ENCODE measurements at places on chromosomes 11 and 22. TPM values are rescaled to one million over a fixed set of nuclear protein-coding genes. Genes with fewer than 3 reads are reported as not detected.

The PTGDR2 gene
- total RNA-seq = 0.13 TPM

The GPR83 gene
- total RNA-seq = not detected

The PYGM gene
- 11.4 TPM for total RNA-seq

The PANX2 gene
- 1.9 TPM for total RNA-seq

The MYBPC3 gene
- total RNA-seq = 0.18 TPM

DNA sequence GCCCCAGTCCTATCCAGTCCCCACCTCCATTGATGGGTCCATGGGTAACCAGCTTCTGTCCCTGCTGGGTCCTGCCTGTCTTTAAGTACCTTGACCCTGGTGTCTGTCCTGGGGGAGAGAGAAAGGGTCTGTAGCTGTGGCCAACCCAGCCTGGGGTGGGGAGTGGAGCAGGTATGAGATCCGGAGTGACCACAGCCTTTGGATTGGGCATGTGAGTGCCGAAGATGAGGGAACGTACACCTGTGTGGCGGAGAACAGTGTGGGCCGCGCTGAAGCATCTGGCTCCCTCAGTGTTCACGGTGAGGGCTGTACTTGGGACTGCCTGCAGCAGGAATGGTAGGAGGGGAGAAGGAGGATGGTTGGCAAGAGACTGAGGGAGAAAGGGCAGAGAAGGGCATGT, 5.2 kb downstream of the ROBO3 start:
- DNase-seq = no peak

- no peak for DNase-seq
These were observed 218.6 kb downstream of the NAV2 start for GRCh38 chr11:19931141-19931770.

DNA sequence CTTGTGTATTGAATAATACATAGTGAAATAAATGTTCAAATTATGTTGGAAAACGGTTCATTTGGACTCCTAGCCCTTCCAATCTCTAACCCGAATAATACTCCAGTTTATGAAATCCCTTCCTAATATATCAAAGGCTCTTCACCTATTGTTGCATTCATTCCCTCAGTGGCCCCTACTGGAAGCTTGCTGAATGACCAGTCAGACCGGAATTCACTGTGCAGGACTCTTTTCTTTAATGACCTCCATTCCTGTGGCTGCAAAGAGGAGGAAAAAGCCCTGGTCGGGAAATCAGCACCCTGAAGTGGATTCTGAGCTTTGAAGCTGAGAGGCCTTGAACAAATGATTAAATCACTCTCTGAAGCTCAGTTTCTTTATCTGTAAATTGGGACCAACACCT, 19.1 kb upstream of the RCN1 start:
- peak; percentile 54 for DNase-seq

GRCh38 chr22:26828311-26828710, 170.9 kb downstream of the MIAT start:
- no peak for DNase-seq

DNA sequence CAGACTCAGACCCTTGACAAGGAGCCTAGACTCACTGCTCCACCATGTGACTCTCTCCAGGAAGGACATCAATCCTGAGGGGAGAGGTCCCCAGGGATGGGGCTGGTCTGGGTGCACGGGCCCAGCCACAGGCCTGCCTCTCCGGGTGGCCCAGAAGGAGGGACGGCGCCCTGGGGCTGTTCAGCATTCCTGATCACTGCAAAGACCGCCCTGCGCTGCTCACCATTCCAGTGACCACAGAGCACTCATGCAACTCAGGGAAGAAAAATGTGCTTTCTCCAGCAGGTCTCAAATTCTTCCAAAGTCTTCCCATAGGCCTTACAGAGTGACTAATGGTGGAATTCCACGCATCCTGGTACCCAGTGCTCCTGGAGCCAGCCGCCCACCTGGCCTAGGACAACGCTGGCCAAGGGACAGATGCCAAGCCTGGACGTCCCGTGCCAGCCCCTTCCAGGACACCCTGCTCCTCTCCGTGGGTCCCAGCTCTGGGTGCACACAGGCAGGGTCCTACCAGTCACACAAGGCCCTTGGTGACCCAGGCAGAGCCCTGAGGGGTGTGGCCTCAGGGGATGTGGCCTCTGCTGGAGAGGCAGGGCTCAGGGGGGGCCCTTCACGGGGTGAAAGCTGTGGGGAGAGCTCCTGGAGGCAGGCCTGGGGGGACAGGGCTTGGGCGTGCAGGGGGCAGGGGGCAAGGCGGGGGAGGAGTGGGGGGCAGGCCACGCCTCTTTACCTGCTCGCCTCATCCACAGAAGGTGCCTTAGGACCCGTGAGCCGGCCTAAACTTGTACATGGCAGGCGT, 178.8 kb downstream of the IGLL1 start:
- no peak for DNase-seq

GRCh38 chr11:27408246-27408800, 45.3 kb upstream of the CCDC34 start:
- no peak for DNase-seq

DNA sequence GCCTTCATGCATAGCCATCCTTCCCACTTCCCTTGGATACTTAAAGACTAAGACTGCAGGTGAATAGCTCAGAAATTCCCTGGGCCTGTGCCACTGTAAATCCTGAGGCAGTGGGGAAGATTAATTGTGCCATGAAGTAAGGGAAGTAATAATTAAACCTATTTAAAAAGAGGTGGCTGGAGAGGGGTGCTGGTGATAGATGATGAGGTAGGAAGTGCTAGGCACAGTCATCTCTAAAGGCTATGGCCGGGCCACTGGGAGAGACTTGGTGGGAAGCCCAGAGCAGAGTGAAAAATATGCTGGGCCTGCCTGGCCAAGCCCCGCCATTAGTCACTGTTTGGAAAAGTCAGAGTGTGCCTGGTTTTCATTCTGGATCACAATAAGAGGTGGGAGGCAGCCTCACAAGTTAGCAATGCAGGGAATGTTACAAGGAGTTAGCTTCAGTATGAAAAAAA, 197.2 kb upstream of the PITPNB start:
- peak; percentile 47 for DNase-seq

GRCh38 chr11:96178887-96179279, 164.1 kb downstream of the MAML2 start:
- no peak for DNase-seq

GRCh38 chr22:25494774-25495173, 69.7 kb upstream of the GRK3 start:
- no peak for DNase-seq

GRCh38 chr11:36333468-36333867, 37.4 kb downstream of the PRR5L start:
- DNase-seq = no peak

GRCh38 chr11:114479331-114479730, 40.1 kb downstream of the REXO2 start:
- no peak for DNase-seq

- DNase-seq = peak; percentile 71
These were observed 110.6 kb downstream of the ETS1 start for GRCh38 chr11:128476729-128477128.

GRCh38 chr22:46673662-46674236, 53.6 kb downstream of the GRAMD4 start:
- DNase-seq = no peak

DNA sequence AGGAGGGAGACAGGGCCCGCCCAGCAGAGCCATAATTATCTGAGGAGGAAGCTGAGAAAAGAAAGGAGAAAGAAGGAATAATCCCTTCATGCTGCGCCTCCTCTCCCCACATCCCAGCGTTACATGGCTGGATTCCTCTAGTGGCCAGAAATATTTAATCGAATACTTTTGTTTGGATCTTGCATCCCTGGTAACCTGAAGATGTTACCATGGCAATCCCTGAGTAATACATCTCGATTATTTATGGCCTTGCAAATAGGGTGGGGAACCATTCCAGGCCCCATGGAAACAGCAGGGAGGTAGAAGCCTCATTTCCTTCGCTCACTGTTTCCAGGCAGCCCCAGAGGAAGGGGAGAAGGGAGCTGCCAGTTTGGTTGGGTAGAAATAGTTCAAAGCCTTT, 357.7 kb downstream of the BUD13 start:
- no peak for DNase-seq

GRCh38 chr11:64878223-64878493, 263 bp downstream of the EHD1 start:
- DNase-seq = peak; percentile 66

- no peak for DNase-seq
These were observed 1206.6 kb upstream of the RAG2 start for GRCh38 chr11:37804666-37805065.

Data from ureter (tissue), 1 donor.